ENCODE measurements at places on chromosomes 5 and 9. TPM values are rescaled to one million over a fixed set of nuclear protein-coding genes. Genes with fewer than 3 reads are reported as not detected.

DNA sequence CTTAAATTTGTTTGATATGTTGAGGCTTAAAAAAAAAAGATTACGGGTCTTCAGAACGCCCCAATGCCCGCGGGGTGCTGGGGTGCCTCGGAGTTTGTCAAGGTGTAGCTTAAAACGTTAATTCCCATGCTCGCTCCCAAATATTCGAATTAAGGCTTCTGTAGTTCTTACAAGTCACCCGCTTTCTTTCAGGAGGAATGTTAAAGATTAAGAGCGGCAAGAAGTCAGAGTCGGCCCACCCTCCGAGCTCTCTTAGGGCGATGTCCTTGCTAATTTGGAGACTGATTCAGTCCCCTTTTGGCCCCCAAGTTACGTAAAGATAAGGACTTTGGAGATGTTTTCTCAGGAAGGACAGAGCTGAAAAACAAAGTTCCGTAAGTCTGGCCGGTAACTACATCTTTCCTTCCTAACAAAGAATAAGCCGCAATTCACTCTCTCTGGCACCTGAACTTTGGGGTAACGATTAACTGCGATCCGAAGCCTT is 746 bp upstream of the NPM1 start:
- no peak for DNase-seq

DNA sequence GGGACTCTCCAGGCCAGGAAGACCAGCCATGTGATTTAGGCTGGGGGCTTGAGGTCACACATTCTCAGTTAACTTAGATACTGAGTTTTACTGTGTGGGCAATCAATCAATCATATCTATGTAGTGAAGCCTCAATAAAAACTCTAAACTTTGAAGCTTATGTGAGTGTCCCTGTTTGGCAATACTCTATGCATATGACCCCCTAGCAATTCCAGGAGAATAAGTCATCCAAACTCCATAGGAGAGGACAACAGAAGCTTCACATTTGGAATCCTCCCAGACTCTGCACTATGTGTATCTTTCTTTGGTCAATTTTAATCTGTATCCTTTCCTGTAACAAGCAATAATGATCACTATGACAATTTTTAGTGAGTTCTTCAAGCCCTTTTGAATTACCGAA is 216.8 kb upstream of the RGMB start:
- DNase-seq, result no peak

DNA sequence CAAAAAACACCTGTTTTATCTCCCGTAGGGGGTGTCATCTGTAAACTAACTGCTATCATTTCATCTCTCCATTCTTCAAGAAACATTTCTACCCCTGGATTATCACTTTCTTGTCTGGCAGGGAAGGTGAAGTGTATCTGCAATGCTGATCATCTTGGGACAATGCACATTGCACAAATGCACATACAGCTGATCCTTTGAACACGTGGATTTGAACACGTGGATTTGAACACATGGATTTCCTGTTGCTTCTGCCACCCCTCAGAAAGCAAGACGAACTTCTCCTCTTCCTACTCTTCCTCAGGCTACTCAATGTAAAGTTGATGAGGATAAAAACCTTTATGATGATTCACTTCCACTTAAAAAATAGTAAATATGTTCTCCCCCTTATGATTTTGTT is 147.4 kb upstream of the PRLR start:
- no peak for DNase-seq

DNA sequence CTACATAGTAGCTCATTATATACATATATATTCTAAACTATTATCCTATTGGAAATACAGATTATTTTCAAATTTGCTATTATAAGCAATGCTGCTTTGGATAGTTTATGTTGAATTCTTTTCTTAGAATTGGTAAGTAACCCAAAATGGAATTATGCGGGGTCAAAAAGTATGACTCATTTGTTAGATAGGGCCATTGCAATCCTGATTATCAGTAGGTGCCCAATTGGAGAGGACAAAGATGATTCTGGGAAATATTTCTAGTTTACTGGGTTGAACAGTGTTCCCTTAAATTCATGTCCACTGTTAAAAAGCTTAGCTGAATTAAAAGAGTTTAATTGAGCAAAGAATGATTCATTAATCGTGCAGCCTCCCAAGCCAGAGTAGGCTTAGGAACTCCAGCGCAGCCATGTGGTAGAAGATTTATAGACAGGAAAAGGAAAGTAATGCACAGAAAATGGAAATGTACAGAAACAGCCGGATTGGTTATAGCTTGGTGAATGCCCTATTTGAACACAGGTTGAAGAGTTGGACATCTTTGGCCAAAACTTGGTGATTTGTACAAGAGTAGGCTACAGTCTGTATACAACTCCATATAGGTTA is 81.8 kb downstream of the GDNF start:
- DNase-seq, result no peak

GRCh38 chr5:116579144-116579543 is 4.5 kb upstream of the SEMA6A start:
- DNase-seq, result no peak

DNA sequence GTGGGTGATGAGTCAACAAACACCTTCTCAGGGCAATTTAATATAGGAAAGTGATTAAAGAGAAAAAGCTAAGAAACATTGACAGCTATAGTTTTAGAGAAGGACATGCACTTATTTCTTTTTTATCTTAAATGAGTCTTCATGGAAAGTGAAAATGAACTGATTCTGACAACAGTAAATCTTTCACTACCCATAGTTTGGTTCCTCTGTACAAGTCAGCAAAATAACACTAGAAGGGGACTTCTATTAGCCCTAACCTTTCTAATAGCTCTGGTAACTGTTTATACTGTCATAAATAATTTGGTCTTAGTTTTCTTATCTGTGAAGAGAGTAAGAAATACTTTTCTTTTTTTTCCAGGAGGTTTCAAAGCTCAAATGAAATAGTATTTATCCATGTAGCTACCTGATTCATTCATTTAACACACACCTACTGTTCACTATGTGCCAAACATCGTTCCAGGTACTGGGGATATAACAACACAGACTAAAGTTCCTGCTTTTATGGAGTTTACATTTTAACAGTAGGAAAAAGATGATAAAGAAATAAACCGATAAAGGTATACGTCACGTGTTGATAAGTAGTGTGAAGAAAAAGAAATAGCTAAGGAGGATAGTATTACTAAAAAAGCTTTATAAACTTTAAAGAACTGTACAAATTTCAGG is 148.2 kb downstream of the PCSK1 start:
- no peak for DNase-seq

Gene GFI1B
- not detected for total RNA-seq
